ENCODE measurements at places on chromosomes 3 and 15.

DNA sequence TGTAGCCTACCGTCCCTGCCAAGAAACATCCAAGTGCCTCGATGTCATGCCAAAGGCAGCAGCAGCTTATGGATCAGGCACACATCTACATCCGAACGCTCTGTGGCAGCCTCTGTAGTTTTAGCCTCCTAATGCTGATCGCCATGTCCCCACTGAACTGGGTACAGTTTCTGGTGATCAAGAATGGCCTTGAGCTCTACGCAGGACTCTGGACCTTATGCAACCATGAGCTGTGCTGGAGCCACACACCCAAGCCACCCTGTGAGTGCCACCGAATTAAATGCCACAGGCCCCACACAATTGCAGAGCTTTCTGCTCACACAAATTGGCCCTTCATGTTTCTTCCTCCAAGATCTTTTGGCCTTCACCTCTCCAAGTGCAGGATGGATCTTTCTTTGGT lies 543 bp downstream of the TMEM202 start:
- no peak for DNase-seq

DNA sequence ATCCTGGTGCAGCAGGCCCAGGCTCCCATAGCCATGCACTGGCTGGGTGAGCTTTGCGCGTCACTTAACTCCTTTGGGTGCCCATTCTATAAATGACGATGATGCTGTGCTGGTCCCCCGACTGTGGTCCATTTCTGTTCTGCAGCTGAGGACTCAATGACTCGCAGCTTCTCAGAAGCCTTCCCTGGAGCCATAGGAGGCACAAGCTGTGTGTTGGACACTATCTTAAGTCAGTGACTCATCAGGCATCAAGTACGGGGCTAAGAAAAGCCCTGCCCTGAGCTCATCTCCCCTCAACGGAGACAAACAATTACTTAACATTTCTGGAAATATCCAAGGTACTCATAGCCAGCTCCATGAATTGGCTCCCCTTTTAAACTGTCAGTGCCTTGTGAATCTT lies 13.8 kb upstream of the MUSTN1 start:
- DNase-seq: no peak

DNA sequence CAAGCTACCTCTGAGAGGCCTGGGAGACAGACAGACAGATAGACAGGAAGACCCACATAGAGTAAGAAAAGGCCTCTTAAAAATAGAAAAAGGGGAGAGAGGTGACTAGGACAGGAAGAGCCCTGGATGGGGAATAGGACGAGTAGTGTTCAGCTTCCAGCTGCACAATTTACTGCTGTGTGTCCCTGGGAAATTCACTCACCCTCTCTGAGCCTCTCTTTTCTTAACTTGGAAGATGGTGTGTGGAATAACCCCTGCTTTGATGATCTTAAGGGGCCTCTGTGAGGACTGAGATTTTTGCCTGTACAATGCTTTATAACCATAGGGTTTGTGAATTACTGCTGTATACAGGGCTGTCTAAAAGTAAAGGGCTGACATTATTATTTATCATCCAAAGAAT lies 37.5 kb downstream of the FEM1B start:
- DNase-seq: no peak

DNA sequence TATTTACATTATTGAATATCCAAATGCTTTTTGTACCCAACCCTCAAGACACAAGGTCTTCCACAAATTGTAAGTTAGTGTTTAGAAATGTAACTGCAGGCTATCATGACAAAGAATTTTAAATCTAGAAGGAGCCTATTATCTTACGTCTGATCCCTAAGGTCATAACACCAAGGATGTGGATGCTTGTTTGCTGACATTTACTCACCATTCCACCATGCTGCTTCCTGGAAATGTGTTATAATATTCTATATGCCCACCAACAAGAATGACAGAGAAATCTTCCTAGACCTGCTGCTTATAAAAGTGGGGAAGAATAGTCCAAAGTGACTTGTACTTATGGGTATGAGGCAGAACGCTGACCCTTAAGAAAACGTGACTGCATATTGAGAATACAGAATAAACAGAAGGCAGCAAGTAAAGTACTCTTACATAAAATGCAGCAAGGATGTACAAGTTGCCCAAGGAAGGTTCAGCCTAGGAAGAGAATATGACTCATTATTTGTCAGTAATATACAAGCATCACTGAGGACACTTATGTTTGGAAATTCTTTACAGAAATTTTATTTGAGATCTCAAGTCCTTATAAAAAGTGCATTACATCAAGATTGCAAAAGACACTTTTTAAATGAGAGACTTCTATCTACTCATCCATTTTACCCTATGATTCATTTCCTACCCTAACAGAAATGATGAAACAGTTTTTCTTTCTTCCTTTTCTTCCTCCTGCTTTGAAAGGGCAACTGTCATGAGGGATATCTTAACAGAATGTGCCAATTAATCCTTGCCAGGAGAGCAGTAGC lies 59.6 kb downstream of the ESYT3 start:
- no peak for DNase-seq

DNA sequence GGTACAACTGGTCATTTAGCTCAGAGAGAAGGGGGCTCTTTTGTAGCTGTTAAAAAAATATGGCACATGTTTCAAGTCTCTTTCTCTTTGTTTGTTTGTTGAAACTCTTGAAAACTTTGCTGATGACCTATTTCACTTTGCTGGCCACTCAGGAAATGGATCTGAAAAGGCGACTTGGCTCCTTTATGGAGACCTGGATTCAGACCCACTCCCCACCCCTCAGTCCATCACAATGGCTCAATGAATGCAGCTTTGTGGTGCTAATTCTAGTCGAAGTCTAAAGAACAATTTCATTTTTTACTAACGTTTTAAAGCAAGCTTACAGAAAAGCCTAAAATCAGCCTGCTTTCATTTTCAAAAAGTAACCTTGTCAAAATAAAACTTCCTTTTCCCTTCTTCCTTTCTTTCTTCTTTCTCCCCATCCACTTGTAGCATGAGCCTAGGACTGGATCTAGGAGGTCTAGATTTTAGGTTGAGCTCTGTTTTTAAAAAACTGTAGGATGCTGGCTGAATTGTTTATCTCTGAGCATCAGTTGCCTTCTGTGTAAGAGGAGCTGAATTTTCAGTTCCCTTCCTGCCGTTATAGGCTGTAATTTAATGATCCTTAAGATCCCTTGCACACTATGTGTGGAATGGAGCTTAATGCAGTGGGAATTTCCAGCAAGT lies 165.5 kb upstream of the FEZF2 start:
- DNase-seq: no peak

DNA sequence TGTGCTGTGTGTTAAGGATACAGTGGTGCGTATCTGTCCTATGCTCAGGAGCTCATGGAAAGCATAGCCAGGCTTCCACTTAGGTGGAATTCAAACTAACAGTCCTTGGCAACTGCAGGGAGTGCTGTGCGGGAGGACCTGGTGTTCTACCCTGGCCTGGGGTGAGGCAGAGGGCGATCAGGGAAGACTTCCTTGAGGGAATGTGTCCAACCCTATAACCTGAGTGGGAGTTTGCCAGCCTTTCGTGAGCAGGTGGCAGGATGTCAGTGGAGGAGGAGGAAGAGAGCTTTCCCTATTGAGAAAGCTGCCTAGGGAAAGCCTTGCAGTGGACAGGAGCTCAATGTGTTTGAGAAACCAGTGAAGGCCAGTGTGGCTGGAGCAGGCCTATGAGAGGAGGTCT lies 271.1 kb upstream of the C2CD4B start:
- no peak for DNase-seq

DNA sequence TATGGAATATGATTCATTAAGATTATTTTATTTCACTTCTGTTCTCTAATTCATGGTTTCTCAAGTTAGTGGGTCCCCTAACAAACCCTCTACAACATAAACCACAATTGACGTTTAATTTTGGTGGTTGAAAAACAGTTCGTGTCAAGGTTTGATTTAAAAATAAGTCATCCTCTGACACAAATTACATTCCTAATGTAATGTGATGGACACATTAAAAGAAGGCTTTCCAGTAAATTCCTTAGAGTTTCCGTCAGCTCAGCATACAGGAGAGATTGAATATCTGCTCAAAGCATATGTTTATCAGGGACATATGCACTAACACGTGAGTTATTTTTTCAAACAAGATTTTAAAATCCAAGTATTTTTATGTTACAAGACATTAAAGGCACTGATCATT lies 626.5 kb upstream of the ADAMTS9 start:
- DNase-seq: no peak

- DNase-seq: no peak
Measured at GRCh38 chr15:35289024-35289617, 204.0 kb upstream of the NANOGP8 start.

- DNase-seq: no peak
Measured at GRCh38 chr15:28101983-28102441, 2.9 kb upstream of the OCA2 start.

DNA sequence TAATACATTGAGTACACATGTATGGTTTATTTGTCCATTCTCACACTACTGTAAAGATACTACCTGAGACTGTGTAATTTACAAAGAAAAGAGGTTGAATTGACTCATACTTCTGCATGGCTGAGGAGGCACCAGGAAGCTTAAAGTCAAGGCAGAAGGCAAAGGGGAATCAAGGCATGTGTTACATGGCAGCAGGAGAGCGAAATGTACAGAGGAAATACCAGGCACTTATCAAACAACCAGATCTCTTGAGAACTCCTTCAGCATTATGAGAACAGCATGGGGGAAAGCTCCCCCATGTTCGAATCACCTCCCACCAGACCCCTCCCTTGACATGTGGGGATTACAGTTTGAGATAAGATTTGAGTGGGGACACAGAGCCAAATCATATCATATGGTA lies 666.3 kb downstream of the ZBBX start:
- DNase-seq: no peak

- no peak for DNase-seq
Measured at GRCh38 chr15:83158393-83158792, 49.2 kb downstream of the HDGFL3 start.

- DNase-seq: no peak
Measured at GRCh38 chr3:21777821-21778220, 26.8 kb upstream of the ZNF385D start.

GRCh38 chr15:89413877-89414276 lies 79.3 kb upstream of the POLG start:
- DNase-seq: no peak

- no peak for DNase-seq
Measured at GRCh38 chr3:128345196-128345595, 121.5 kb downstream of the DNAJB8 start.

GRCh38 chr3:71616571-71617021 lies 33.1 kb upstream of the FOXP1 start:
- no peak for DNase-seq

DNA sequence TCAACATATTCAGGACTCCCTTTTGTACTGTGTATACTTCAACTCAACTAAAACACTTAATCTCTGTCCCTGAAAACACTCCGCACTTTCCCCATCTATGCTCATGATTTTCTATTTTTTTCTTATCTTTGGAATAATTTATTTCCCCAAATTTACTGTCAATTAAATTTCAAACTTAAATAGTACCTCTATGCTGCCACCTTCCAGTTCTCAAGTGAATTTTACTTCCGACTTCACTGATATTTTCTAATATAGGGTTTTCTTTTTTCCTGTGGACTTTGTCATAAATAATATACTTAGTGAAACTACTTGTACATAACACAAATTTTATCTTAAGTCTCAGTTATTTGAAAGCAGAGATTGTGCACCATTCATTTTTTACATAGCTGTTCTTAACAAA lies 1303.3 kb downstream of the OTOL1 start:
- no peak for DNase-seq

- DNase-seq: no peak
Measured at GRCh38 chr3:122409446-122409845, 6.4 kb downstream of the WDR5B start.

DNA sequence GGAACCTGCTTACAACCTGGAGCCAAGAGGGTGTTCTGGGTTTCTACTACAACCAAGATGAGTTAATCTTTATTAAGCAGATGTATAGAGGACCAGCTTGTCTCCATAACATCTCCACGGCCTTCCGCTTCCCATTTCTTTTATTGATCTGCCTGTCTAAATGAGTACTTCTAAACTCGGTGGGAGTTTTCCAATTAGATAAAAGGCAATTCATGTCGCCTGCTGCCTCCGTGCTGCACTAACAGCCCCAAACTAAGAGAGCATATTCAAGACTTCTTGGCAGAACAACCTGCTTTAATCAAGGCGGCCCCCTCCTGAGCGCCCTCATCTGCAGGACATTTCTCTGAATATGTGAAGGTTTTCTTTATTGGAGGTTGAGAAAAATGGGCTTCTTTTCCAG lies 270.1 kb downstream of the PDCD6IP start:
- DNase-seq: no peak

DNA sequence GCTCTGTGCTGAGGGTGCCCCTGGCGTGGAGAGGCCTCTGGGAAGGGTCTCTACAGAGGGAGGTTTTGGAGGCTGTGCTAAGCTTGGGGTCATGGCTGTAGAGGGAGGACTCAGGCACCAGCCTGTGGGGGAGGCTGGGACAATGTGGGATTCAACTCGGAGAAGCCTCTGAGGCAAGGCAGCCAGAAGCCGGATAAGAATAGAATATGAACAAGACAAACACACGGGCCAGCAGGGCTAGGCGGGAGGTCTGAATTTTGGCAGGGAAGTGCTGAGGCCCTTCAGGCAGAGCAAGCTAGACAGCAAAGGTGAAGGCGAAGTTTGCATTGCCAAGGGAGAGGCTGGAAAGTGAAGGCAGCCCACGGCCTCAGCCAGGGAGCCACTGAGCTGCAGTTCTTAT lies 612.1 kb upstream of the NR2F2 start:
- DNase-seq: no peak

GRCh38 chr3:77693147-77693546 lies 653.2 kb downstream of the ROBO2 start:
- no peak for DNase-seq

- DNase-seq: no peak
Measured at GRCh38 chr15:70560617-70561328, 202.6 kb downstream of the UACA start.

- DNase-seq: no peak
Measured at GRCh38 chr3:39801216-39801615, 8.2 kb upstream of the MYRIP start.

GRCh38 chr3:161700998-161701397 lies 204.4 kb downstream of the OTOL1 start:
- no peak for DNase-seq

- no peak for DNase-seq
Measured at GRCh38 chr3:193788189-193788991, 195.4 kb downstream of the OPA1 start.

DNA sequence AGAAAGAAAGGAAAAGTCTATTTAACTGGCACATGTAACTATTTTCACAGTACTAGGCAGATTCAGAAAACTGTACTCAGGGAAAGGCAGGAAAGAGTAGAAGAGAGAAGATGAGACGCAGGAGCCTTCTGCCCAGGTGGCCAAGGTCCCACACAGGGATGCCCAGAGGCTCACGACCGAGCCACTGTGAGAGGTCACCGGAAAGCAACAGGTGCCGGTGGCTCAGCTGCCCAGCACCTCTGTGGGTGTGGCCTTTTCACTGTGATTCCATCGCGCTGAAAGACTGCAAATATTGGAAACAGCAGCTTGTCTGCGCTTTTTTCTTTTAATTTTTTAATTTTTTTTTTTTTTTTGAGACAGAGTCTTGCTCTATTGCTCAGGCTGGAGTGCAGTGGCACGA lies 226.8 kb downstream of the OCA2 start:
- no peak for DNase-seq

- DNase-seq: no peak
Measured at GRCh38 chr15:101243420-101243819, 8.4 kb downstream of the CHSY1 start.

GRCh38 chr3:183155499-183155898 lies 7.0 kb downstream of the LAMP3 start:
- DNase-seq: no peak

Measured in effector memory CD8-positive, alpha-beta T cell (primary cell).